ENCODE measurements at places on chromosomes 1 and 21.

DNA sequence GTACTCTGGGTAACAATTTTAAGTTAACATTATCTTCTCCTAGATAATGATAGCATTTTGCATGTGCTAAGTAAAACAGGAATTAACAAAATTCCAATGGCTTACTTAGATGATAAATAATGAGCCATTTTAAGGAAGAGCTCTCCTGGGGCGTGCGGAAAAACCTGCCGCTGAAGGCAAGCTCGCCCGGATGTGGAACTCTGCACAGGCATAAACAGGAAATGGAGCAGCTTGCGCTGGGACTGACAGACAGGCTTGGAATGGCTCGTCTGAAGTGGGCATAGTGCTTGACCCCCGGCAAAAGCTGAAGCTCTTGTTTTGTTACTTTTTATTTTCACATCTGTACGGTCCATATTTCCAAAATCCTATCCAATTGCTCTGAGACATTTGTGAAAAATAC, 169.2 kb downstream of the ZNF281 start:
- no peak for DNase-seq

DNA sequence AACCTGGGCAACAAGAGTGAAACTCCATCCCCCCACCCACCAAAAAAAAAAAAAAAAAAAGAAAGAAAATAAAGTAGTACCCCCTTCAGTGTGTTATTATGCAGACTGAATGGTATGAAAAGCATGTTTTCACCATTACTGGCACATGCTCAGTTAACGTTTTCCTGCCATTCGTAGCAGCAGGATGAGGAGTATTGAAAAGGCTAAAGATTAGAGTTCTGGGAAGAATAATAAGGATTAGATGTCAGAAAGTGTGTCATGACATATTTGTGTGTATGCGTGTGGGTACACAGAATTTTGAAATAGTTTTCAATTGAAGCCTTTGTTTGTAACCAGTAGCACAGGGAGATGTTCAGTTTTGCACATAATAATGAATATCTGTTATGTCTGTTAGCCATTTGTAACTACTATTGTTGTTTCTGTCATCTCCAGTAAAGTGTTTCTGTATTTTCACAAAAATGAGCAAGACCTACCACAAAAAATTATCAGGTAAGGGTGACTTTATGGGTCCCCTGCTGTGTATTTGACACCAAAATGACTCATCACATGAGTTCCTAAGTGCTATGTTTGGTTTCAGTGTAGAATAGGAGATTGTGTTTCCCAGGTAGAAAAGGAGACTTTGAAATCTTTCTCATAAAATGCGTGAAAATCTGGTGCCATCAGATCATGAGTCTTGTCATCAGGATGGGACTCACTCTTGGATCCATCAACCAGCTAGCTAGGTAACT, 358.9 kb downstream of the DISC1 start:
- no peak for DNase-seq

GRCh38 chr1:98104289-98104688, 183.5 kb upstream of the DPYD start:
- DNase-seq: no peak

- DNase-seq: no peak
Measured at GRCh38 chr1:226719596-226720387, 19.3 kb downstream of the ITPKB start.

GRCh38 chr1:185132534-185132933, 24.2 kb downstream of the TRMT1L start:
- no peak for DNase-seq

DNA sequence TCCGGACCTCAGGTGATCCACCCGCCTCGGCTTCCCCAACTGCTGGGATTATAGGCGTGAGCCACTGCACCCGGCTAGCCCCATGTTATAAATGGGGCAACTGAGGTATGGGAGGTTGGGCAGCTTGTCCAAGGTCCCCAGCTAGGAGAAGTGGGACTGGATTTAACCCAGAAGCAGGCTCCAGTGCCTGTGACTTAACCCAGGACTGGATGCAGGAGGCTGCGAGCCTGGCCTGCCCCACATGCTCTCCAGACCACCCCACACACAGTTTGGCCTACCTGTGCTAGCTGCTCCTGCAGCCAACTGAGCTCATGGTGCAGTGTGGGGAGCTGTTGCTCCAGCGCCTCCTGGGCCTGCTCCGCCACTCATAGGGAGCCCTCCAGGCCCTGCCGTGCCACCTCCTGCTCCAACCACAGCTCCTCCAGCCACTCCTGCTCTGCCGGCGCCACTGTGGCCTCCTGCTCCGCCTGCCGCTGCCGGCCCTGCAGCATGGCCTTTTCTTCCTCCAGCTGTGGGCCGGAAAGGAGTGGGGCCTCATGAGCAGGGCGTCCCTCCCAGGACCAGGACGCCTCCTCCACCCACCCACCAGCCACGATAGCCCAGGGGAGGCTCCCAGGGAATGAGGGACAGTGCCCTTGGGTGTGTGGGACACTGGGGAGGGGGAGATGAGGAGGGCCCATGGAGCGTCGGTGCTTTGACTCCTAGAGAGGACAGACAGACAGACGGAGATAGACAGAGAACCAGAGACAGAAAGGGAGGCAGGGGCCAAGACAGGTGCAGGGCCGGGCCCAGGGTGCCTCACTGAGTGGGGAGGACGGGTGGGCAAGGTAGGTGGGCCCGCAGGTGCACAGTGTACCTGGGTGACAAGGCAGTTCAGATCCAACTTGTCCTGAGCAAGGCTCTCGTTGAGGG, 12.4 kb upstream of the NBPF1 start:
- DNase-seq: no peak

GRCh38 chr1:220149742-220150141, 55.8 kb downstream of the IARS2 start:
- DNase-seq: no peak

Measured in stimulated activated CD4-positive, alpha-beta T cell treated with anti-CD3 and anti-CD28 coated beads, Interleukin-4, amount 100 ng/mL, for 4 hours (primary cell).